ENCODE measurements at places on chromosomes 12 and 14.

DNA sequence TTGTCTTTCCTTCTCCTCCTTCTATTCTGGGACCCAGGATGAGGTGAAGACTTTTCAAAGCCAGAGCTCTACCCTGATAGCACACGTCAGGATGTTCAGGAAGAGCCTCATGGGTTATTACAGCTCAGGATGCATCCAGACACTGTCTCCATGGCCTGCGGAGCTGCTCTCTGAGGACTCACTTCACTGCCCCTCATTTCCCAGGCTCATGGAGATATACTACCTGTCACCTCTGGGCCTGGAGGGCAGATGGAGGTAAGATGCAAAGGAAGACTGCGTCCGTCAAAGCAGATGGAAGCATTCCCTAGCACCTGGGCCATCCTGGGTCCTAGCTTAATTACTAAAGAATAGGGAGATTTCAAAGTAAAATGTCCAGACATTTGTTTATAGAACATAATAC lies 32.6 kb downstream of the STON2 start:
- no peak for DNase-seq

- DNase-seq: no peak
Observed at GRCh38 chr12:108665608-108666202, 32.0 kb upstream of the SELPLG start.

GRCh38 chr14:29821661-29822429 lies 105.8 kb downstream of the PRKD1 start:
- no peak for DNase-seq

DNA sequence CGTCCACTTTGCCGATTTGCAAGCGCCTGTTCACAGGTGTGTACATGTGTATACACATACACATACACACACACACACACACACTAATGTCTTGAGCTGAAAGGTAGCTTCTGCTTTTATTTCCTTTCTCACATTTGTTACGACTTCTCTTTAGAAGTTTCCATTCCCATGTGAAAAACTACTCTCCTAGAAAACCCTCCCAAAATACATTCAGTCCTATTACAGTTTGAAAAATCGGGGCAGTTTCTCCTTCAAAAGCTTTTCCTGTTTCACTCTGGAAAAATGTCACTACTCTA lies 3.9 kb downstream of the BLTP3B start:
- DNase-seq: no peak

- no peak for DNase-seq
Observed at GRCh38 chr14:104224131-104224505, 85.7 kb downstream of the KIF26A start.

DNA sequence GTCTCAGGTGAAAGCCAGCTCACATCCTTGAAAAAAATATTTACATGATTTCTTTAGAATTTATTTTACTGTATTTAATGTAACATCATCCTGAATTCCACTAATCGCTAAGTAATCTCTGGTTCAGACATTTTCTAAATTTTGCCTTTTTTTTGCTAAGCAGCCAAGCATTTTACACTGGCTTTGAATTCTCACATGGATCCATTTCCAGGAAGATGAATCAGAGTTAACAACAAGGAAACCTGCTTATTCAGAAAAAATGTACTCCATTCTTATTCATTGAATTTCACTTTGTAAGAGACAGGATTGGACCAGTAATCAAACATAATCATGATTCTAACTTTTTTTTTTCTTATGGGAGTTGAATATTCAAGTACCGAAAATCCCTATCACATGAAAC lies 1785.1 kb upstream of the FLRT2 start:
- no peak for DNase-seq

Measured in caudate nucleus (tissue), 63 donors.